ENCODE measurements at places on chromosomes 2 and 18. TPM values are rescaled to one million over a fixed set of nuclear protein-coding genes. Genes with fewer than 3 reads are reported as not detected.

KHK gene
- total RNA-seq = 17.8 TPM

VIL1 gene
- total RNA-seq = not detected

PJVK gene
- 1.9 TPM for total RNA-seq

GALM gene
- 109 TPM for total RNA-seq

SERPINB4 gene
- total RNA-seq = not detected

ICA1L gene
- 4.7 TPM for total RNA-seq

SERPINB12 gene
- not detected for total RNA-seq

DNAJC5G gene
- not detected for total RNA-seq

MAP2 gene
- not detected for total RNA-seq

EVX2 gene
- total RNA-seq = not detected

CPLX4 gene
- total RNA-seq = not detected

LCT gene
- total RNA-seq = 0.29 TPM

MFSD6 gene
- 65.7 TPM for total RNA-seq

CYP27C1 gene
- not detected for total RNA-seq

KRTCAP3 gene
- 5.4 TPM for total RNA-seq

AQP12B gene
- total RNA-seq = not detected

CROCC2 gene
- not detected for total RNA-seq

SLC19A3 gene
- total RNA-seq = not detected

ACVR1C gene
- 0.61 TPM for total RNA-seq

ROCK2 gene
- 19.5 TPM for total RNA-seq

HOXD13 gene
- not detected for total RNA-seq

TTN gene
- 0.83 TPM for total RNA-seq

NGEF gene
- 0.38 TPM for total RNA-seq

APLF gene
- total RNA-seq = 4.0 TPM

MOCOS gene
- total RNA-seq = 0.04 TPM

PAX3 gene
- total RNA-seq = not detected

AQP12A gene
- total RNA-seq = not detected

IL1RN gene
- total RNA-seq = 1.2 TPM

SLC11A1 gene
- 1.1 TPM for total RNA-seq

GNAL gene
- total RNA-seq = 0.38 TPM

TNFRSF11A gene
- total RNA-seq = 2.5 TPM

FAM210A gene
- 38.8 TPM for total RNA-seq

RPRM gene
- not detected for total RNA-seq

PROM2 gene
- total RNA-seq = 0.18 TPM

ANKRD29 gene
- total RNA-seq = not detected

PLEK gene
- total RNA-seq = 23.0 TPM

GRHL1 gene
- total RNA-seq = 0.93 TPM

DSG1 gene
- total RNA-seq = not detected

GCKR gene
- total RNA-seq = not detected

ASB18 gene
- not detected for total RNA-seq

SLC23A3 gene
- total RNA-seq = 2.3 TPM

ACMSD gene
- total RNA-seq = not detected

SLC9A4 gene
- not detected for total RNA-seq

GKN1 gene
- not detected for total RNA-seq

IL1F10 gene
- not detected for total RNA-seq

PRSS56 gene
- not detected for total RNA-seq

IL18R1 gene
- 17.9 TPM for total RNA-seq

CNDP1 gene
- total RNA-seq = not detected

ABCG8 gene
- not detected for total RNA-seq

LRRC30 gene
- not detected for total RNA-seq

WDSUB1 gene
- 4.6 TPM for total RNA-seq

C1QL2 gene
- total RNA-seq = not detected

ZNF532 gene
- total RNA-seq = 6.3 TPM

RNPEPL1 gene
- 55.6 TPM for total RNA-seq

PREB gene
- 80.6 TPM for total RNA-seq

CXCR4 gene
- 102 TPM for total RNA-seq

AOX1 gene
- not detected for total RNA-seq

Measured in CD8-positive, alpha-beta memory T cell (primary cell).